ENCODE measurements at places on chromosomes 16 and 17.

DNA sequence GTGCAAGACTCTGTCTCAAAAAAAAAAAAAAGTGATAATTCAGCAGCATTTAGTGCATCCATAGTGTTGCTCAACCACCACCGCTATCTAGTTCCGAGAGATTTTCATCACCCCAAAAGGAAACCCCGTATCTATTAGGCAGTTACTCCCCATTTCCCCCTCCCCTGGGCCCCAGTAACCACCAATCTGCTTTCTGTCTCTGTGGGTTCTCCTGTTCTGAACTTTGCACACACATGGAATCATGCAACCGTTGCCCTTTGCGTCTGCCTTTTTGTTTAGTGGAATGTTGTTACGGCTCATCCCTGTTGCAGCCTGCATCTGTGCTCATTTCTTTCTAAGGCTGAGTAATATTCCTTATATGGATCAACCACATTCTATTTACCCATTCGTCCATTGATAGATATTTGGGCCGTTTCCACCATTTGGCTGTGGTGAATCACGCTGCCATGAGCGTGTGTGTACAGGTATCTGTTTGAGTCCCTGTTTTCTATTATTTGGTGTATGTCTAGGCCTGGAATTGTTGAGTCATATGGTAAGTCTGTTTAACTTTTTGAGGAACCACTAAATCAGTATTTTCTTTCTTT lies 8.7 kb upstream of the SYNGR2 start:
- DNase-seq = no peak

DNA sequence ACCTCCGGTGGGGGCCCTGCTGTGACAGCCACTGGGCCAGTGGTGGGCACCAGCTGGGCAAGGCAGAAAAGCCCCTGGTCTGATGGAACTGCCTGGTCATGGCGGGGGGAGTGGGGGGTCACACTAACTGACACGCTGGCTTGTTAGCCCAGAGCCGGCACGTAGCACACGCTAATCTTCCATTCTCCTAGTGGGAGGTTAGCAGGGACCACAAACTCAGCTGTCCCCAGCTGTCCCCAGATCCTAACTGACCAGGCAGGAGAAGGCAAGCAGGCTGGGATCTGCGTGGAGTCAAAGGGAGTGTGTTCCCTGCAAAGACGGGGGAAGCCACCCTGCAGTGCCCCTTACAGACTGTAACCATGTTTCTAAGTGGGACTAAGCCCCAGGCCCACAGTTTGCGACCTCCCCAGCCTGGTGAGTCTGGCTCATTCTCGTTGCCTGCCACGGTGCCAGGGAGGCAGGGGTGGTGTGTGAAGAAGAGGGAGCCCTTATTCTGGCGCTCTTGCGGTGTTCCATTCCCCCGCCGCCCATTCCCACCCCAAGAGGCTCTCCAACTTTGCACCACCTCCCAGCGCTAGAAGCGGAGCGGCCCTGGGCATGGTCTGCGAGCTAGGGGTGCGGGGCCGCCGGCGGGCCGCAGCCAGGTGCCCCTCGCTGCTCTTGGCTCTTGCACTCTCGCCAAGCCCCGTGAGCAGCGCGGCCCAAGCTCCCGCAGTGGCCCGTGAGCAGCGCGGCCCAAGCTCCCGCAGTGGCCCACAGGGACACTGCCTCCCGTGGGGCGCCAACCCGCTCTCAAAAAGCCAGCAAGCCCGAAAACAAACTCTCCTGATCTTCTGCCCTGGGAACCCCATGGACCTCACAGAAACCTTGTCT lies 12.1 kb upstream of the ZNF423 start:
- no peak for DNase-seq

DNA sequence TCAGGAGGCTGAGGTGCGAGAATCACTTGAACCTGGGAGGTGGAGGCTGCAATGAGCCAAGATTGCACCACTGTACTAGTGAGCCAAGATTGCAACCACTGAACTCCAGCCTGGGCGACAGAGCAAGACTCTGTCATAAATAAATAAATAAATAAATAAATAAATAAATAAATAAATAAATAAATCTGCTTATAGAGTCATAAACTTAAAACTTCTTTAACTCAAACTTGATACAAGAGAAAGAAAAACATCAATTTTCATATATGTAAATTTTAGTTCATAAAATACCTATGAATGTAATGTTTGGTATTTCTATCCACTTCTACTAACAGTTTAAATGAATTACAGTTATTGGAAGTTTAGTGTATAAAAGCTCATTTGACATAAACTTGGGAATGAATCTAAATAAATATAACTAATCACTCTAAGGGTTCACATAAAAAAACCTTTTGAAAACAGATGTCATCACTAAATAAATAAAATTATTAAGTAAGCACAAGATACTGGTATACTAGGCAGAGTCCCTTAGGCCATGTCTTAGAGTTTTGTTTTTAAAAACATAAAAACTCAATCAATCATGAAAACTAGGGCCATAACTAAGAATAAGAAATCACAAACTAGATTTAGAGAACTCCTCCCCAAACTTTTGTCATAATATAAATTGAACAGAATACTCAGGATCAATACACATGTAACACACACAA lies 54.1 kb downstream of the SMURF2 start:
- no peak for DNase-seq

GRCh38 chr17:901191-901950 lies 78.2 kb downstream of the NXN start:
- DNase-seq = no peak

GRCh38 chr16:10355589-10355988 lies 30.3 kb upstream of the ATF7IP2 start:
- DNase-seq = no peak

GRCh38 chr17:64599187-64599676 lies 62.9 kb downstream of the SMURF2 start:
- peak; percentile 46 for DNase-seq

- DNase-seq = no peak
These were observed 5.2 kb downstream of the TRAF4 start for GRCh38 chr17:28748852-28749515.

GRCh38 chr16:58471209-58471975 lies 28.6 kb upstream of the NDRG4 start:
- DNase-seq = no peak

DNA sequence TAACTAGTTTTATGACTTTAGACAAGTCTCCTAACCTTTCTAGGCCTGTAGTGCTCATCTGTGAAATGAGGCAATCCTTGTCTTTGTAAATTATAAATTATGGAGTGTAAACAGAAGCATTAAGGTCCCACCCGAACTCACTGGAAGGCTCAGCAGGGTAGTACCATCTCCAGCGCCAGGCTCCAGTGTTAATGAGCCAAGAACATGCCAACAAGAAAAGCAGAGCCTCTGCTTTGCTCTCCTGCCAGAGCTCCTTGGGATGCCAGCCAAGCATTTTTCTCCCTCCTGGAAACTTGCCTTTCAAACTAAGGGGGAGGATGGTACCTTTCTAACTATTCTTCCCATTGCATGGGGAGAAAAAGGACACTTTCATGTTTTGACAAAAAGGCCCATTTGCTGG lies 14.9 kb downstream of the LIMD2 start:
- no peak for DNase-seq

- DNase-seq = no peak
These were observed 29.7 kb downstream of the TIMM22 start for GRCh38 chr17:1026599-1026975.

- DNase-seq = no peak
These were observed 264.8 kb upstream of the CDH11 start for GRCh38 chr16:65386672-65387071.

GRCh38 chr17:65876985-65877384 lies 314.9 kb downstream of the CEP112 start:
- DNase-seq = no peak

DNA sequence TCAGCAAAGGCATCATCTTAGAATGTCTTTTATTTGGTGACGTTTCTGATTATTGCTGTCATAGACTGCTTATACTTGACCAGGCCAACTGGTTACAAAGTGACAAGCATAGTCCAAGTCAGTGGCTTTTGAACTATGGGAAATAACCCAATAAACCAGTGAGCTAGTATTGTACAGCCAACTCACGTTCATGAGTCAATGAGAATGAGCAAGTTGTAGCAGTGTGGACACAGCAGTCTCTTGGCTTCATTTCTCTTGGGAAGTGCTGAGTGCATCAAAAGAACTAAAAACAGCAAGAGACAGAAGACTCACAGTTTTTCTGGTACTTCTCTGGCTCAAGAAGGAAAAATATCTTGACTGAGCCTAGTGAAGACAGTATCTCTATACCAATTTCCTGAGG lies 36.9 kb upstream of the CRISPLD2 start:
- no peak for DNase-seq

GRCh38 chr17:38439436-38439835 lies 11.2 kb downstream of the ARHGAP23 start:
- DNase-seq = no peak

GRCh38 chr16:29951625-29952365 lies 10.1 kb upstream of the TMEM219 start:
- no peak for DNase-seq

- DNase-seq = no peak
These were observed 18.5 kb downstream of the ANKRD40 start for GRCh38 chr17:50689251-50689650.

- peak; percentile 75 for DNase-seq
These were observed at the start of gene SMURF2 for GRCh38 chr17:64661976-64662773. TSS of gene SMURF2 (minus strand) at chr17:64662307. CDS start at chr17:64661880, 427 bp downstream.

DNA sequence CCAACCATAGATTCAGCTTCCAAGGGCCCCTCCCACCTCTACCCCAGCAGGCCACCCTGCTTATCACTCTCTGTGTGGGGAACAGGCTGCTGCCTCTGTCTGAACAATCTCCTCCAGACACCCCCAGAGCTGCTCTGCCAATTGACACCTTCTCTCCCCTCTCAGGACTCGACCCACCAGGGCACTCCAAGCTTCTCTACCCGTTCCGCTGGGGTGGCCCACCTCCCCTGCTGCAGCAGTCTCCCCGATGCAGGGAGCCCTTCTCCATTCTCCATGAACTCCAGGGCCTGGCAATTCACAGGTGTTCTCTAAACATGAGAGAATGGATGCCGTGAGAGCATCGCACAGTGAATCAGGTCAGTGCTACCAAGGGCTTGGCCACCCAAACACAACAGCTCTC lies 28.3 kb upstream of the FAAP100 start:
- no peak for DNase-seq

GRCh38 chr16:69411064-69411985 lies 13.1 kb upstream of the CYB5B start:
- no peak for DNase-seq

DNA sequence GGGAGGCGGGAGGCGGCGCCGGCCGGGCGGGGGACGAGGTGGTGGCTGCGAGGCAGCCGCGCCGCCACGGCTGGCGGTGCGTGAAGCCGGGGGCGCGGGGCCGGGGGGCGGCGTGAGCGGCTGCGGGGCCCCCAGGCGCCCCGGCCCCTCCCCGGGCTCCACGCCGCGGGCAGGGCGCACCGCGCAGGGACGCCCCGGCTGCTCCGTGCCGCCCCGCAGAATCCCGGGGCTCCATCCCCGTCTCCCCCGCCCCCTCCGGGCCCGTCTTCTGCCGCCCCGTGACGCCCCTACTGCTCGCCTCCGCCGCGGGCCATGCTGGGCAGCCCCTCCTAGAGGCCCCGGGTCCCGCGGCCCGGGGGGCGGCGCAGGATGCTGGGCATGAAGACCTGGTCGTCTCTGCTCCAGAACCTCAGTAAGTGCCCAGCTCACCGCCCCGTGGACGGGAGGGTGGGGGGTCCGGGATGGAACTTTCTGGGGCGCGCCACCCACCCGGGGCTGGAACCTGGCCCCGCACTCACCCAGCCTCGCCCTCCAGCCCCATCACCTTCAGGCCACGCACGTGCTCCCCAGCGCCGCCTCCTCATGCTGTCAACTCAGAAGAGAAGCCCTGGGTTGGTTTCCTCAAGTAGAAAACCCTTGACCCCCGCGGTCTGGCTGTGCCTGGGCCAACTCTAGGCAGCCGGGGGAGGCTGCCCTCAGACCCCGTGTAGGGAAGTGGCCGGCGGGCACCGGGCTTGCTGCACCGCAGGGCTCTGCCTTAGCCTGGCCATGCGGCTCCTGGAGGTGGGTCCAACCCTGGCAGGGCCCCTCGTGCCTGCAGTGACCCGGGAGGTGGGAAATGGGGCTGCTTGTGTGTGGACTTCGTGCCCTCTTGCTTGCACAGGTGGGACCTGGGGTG lies 150.2 kb upstream of the GSE1 start:
- DNase-seq = no peak

GRCh38 chr16:2902337-2903130 lies 9.2 kb upstream of the FLYWCH1 start:
- no peak for DNase-seq

DNA sequence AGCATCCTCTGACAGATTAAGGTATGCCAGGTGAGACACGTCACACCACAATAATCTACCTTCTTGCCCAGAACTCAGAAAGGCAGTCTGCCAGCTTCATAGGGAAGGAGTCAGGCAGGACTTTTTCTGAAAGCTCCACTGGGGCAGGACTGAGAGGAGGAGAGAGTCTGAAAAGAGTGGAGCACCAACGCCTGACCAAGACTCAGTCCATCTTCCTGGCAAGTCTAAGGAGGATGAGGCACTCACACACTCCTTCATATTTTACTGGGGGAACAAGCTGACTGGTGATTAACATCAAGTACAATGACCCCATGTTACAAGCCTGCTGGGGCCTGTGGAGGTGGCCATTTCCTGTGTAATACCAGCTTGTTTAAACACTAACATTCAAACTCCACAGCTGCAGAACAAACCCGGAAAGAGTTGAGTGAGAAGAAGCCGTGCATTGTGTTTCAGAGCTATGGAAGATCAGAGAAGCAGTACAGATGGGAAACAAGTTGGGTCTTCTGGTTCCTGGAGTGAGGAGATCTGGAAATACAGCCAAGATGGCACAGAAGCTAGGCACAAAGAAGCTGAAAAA lies 122.4 kb downstream of the HIC1 start:
- DNase-seq = no peak

- DNase-seq = no peak
These were observed 7.6 kb downstream of the CCR7 start for GRCh38 chr17:40557531-40558299.

GRCh38 chr17:20109076-20109475 lies 99.9 kb downstream of the SPECC1 start:
- DNase-seq = no peak

DNA sequence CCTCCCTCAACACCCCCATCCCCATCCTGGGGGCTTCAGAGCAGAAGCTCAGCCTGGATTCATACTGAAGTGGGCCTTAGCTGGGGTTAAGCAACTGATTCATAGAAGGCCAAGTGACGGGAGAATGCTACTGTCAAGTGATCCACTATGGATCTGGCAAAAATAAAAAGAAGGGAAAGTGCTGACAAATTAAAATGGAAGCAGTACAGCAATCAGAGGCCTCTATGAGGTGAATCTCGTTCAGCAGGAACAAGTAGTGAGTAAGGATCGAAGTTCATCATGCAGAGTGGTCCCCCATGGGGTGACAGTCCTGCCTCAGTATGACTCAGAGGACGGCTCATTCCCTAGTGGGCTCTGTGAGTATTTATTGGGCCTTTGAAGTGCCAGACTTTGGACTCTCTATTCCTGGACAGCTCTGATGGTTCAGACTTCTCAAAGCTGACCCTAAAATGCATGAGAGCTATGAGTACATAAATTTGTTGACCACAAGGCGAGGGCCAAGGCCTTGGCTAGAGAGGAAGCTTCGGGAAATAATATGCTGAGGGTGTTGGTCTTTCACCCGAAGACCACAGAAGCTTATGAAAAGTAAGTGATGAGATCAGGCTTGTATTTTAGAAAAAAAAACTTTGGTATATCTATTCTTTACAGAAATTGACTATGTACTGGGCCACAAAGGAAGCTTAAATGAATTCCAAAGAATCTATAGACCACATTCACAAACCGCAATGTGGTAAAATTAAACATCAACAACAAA lies 5.3 kb upstream of the NSMCE1 start:
- DNase-seq = no peak

- no peak for DNase-seq
These were observed 111.8 kb downstream of the N4BP1 start for GRCh38 chr16:48497932-48498768.

Measured in CD8-positive, alpha-beta memory T cell (primary cell).